ENCODE measurements at places on chromosomes 7 and 10. TPM values are rescaled to one million over a fixed set of nuclear protein-coding genes. Genes with fewer than 3 reads are reported as not detected.
A peak's percentile ranks its signal among the peaks of the same experiment; 100 is the strongest.

CPA2 gene
- total RNA-seq = not detected

GRCh38 chr7:108026647-108027046 lies 23.7 kb upstream of the LAMB1 start:
- H3K36me3 ChIP-seq = no peaks in the 10 kb centered on the region
- no peaks in the 10 kb centered on the region for H3K4me1 ChIP-seq
- no peak for DNase-seq
- H3K4me3 ChIP-seq = no peak overlapping the region

- peak; percentile 68 for DNase-seq
- H3K27me3 ChIP-seq = no peaks in the 10 kb centered on the region
These were observed 43.3 kb downstream of the PAPSS2 start for GRCh38 chr10:87702973-87703294.

DNA sequence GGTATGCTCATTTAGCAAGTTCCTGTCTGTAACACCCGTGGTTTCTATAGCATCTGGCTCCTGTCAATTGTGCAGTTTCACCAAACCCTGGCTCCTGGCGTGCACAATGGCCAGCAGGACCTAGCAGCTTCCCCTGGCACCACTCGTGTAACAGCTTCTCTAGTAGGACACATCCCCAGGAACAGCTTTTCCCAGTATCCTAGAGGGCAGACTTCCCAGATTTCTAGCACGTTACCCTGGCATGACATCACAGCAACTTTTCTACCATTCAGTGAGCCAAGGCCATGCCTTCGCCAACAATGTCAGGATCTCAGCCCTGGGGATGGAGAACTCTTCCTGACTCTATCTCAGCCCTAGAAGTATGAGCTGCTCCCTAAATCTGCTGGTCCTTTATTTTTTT lies 6.5 kb downstream of the YME1L1 start:
- H3K27ac ChIP-seq = no peak overlapping the region
- peaks cover 60% of the 10 kb centered on the region for H3K36me3 ChIP-seq
- no peaks in the 10 kb centered on the region for H3K27me3 ChIP-seq
- H3K4me1 ChIP-seq = peaks cover 20% of the 10 kb centered on the region
- DNase-seq = no peak

GRCh38 chr7:130875265-130875741 lies 141.3 kb upstream of the KLF14 start:
- peak overlapping the region; percentile 38 for H3K27ac ChIP-seq
- peaks cover 60% of the 10 kb centered on the region for H3K4me1 ChIP-seq
- H3K27me3 ChIP-seq = no peaks in the 10 kb centered on the region

CSTF2T gene
- 18.3 TPM for total RNA-seq

DNA sequence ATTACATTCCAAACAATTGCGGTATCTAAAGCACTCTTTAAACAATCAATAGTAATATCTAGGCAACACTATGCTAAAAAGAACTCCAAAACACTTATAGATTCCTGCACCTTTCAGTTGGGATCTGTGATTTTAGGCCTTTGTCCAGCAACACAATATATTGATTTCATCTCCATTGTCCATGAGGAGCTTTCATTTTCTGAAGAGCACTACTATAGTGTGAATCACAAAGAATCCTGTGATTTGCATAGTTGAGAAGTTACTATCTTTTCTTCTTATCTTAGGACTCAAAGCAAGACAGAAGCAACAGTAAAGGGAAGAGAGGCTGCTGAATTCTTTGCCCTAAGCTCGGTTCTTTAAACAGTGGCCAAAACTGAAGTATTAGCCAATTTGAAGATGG lies 846.8 kb downstream of the IPMK start:
- H3K27ac ChIP-seq = no peak overlapping the region
- no peaks in the 10 kb centered on the region for H3K36me3 ChIP-seq
- no peak for DNase-seq
- H3K27me3 ChIP-seq = no peaks in the 10 kb centered on the region

AKR1C1 gene
- total RNA-seq = 152 TPM

ADRB1 gene
- 14.1 TPM for total RNA-seq

GRCh38 chr10:131681656-131682055 lies 219.2 kb upstream of the PPP2R2D start:
- no peak overlapping the region for H3K4me3 ChIP-seq
- no peak for DNase-seq
- H3K27me3 ChIP-seq = peaks cover 48% of the 10 kb centered on the region
- H3K27ac ChIP-seq = no peak overlapping the region

DNA sequence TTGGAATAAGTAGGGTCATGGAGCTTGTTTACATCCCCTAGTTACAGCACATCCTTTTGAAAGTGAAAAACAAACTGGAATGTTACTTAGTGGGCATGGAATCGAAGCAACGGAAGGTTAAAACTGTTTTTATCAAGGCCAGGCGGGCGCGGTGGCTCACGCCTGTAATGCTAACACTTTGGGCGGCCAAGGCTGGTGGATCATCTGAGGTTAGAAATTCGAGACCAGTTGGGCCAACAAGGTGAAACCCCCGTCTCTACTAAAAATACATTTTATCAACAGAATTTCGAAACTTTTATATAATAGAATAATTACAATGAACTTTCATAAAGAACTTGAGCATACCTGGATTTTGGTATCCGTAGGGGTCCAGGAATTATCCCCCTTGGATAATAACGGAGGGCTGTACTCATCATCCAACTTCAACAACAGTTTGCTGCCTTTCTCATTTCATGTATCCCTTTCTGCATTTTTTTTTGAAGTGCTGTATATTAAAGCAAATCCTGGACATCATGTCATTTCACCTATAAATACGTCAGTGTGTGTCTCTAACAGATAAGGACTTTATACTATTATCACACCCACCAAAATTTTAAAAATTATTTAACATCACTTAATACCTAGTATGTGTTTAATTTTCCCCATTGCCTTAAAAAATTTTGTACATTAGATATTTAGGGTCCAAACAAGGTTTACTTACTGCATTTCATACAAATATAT lies 1.3 kb upstream of the TMED4 start:
- H3K27me3 ChIP-seq = no peaks in the 10 kb centered on the region
- peaks cover 26% of the 10 kb centered on the region for H3K4me1 ChIP-seq
- peak overlapping the region; percentile 87 for H3K4me3 ChIP-seq
- peak overlapping the region; percentile 98 for H3K27ac ChIP-seq
- DNase-seq = no peak

AP5Z1 gene
- 32.0 TPM for total RNA-seq

- no peaks in the 10 kb centered on the region for H3K27me3 ChIP-seq
- no peaks in the 10 kb centered on the region for H3K4me1 ChIP-seq
- H3K4me3 ChIP-seq = no peak overlapping the region
- no peaks in the 10 kb centered on the region for H3K36me3 ChIP-seq
- no peak overlapping the region for H3K27ac ChIP-seq
- no peak for DNase-seq
These were observed 576.7 kb upstream of the CNTNAP2 start for GRCh38 chr7:145539910-145540309.

STRA8 gene
- total RNA-seq = not detected

GRCh38 chr10:3660753-3661152 lies 124.3 kb downstream of the KLF6 start:
- H3K36me3 ChIP-seq = no peaks in the 10 kb centered on the region
- no peak for DNase-seq
- H3K4me3 ChIP-seq = no peak overlapping the region
- H3K27me3 ChIP-seq = no peaks in the 10 kb centered on the region
- H3K27ac ChIP-seq = no peak overlapping the region

SH2B2 gene
- total RNA-seq = 10.9 TPM

IFIT3 gene
- total RNA-seq = 8.7 TPM

SRGN gene
- 201 TPM for total RNA-seq

IFIT1B gene
- total RNA-seq = not detected

DNA sequence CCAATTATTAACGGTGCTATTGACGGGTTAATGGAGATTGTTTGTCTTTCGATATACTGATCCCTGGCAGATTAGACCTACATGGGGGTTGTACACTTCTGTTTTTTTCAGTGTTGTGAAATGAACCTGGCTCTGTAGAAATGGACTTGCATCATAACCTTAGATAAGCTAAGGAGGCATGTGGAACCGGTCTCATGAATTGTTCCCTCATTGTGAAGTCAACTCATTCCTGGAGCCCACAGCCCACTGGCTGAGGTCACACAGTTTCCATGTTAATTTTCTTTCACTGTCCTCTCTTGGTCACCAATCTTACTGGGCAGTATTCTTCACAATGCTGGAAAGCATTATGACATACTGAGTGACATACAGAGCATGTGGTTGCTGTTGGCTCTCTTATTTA lies 202.8 kb downstream of the BMPER start:
- no peaks in the 10 kb centered on the region for H3K36me3 ChIP-seq
- H3K4me1 ChIP-seq = no peaks in the 10 kb centered on the region
- no peak overlapping the region for H3K27ac ChIP-seq
- DNase-seq = peak; percentile 91

HOXA7 gene
- 0.33 TPM for total RNA-seq

OPN1SW gene
- total RNA-seq = not detected

- no peaks in the 10 kb centered on the region for H3K4me1 ChIP-seq
- DNase-seq = no peak
- no peaks in the 10 kb centered on the region for H3K36me3 ChIP-seq
- no peaks in the 10 kb centered on the region for H3K27me3 ChIP-seq
- no peak overlapping the region for H3K4me3 ChIP-seq
These were observed 114.9 kb downstream of the STRA8 start for GRCh38 chr7:135348493-135348892.

FAM221A gene
- 6.2 TPM for total RNA-seq

DNAJC12 gene
- total RNA-seq = 7.1 TPM

DNA sequence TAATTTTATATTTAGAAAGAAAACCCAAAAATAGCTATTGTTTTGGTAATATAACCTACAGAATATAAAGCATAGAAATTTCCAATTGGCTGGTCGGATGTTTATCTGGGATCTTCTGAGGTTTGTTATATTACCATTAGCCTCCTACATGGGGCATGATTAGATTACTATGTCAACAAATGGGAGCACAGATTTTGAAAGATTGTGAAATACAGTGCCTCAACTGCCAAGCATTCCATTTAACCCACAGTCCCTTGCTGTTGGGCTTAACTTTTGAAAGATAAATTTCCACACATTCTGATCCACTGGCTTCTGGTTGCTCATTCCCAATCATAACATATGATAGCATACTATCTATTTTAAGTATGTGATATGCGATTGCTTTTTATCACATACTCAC lies 455.4 kb upstream of the C7orf33 start:
- H3K36me3 ChIP-seq = no peaks in the 10 kb centered on the region
- H3K4me3 ChIP-seq = no peak overlapping the region
- no peak overlapping the region for H3K27ac ChIP-seq
- no peaks in the 10 kb centered on the region for H3K27me3 ChIP-seq
- DNase-seq = no peak

SMKR1 gene
- total RNA-seq = not detected

- H3K36me3 ChIP-seq = no peaks in the 10 kb centered on the region
- H3K4me1 ChIP-seq = peaks cover 32% of the 10 kb centered on the region
- H3K27me3 ChIP-seq = peaks cover 80% of the 10 kb centered on the region
- no peak for DNase-seq
- H3K27ac ChIP-seq = peak overlapping the region; percentile 62
These were observed 12.4 kb downstream of the CALY start for GRCh38 chr10:133324198-133324792.

DNA sequence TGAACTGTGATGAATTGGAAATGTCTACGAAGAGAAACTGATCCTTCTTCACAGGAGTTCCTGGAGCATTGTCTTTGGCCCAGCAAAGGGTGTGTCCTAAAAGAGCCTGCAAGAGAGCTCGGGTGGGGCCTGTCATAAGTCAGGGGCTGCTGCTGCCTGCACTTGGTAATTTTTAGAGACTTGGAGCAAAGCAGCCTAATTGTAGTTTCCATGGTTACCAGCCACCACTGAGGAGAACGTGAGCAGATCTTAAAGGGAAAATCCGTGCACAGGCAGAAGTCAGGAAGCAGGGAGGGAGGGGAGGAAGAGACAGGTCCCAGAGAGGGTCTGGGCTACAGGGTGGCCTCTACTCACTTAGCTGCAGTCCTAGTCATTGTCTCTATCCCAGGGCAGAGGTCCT lies 463.6 kb downstream of the PLXNA4 start:
- H3K27ac ChIP-seq = no peak overlapping the region
- no peaks in the 10 kb centered on the region for H3K4me1 ChIP-seq
- DNase-seq = no peak
- H3K36me3 ChIP-seq = no peaks in the 10 kb centered on the region
- no peaks in the 10 kb centered on the region for H3K27me3 ChIP-seq

GRCh38 chr7:115827305-115828045 lies 203.1 kb downstream of the TFEC start:
- H3K4me3 ChIP-seq = no peak overlapping the region
- no peaks in the 10 kb centered on the region for H3K36me3 ChIP-seq
- H3K27ac ChIP-seq = no peak overlapping the region

GRCh38 chr7:76053461-76053860 lies 5.6 kb downstream of the MDH2 start:
- DNase-seq = no peak
- H3K4me3 ChIP-seq = no peak overlapping the region
- H3K4me1 ChIP-seq = peaks cover 59% of the 10 kb centered on the region
- peaks cover 35% of the 10 kb centered on the region for H3K36me3 ChIP-seq

- no peak for DNase-seq
- H3K27ac ChIP-seq = no peak overlapping the region
- H3K36me3 ChIP-seq = no peaks in the 10 kb centered on the region
- no peak overlapping the region for H3K4me3 ChIP-seq
These were observed 61.4 kb upstream of the NAMPT start for GRCh38 chr7:106346167-106346677.

SLC29A3 gene
- total RNA-seq = 6.9 TPM

DNA sequence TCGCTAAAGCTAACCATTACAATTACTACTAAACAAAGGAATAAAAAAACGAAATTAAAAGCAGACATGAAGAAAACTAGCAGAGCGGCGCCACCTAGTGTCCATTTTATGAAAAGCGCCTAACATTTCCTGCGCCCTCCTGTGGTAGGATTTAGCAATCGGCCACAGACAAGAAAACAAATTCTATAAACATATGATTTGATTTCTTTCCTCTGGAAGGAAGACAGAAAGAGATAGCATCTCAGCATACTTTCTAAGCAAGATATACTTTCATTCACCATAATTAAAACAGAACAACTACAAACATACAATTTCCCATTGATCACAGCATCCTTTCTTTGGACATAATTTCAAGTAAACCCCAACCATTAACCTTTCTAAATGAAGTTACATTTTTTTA lies 337.7 kb upstream of the NPVF start:
- H3K27ac ChIP-seq = no peak overlapping the region
- DNase-seq = peak; percentile 94
- peaks cover 35% of the 10 kb centered on the region for H3K4me1 ChIP-seq
- H3K27me3 ChIP-seq = no peaks in the 10 kb centered on the region
- no peak overlapping the region for H3K4me3 ChIP-seq

TMEM273 gene
- 19.1 TPM for total RNA-seq

All from esophagus muscularis mucosa (tissue), 4 donors.